Endothelial cell (in vitro differentiated cells): ENCODE measurements at places on chromosomes 2 and 18. TPM values are rescaled to one million over a fixed set of nuclear protein-coding genes. Genes with fewer than 3 reads are reported as not detected.

The EMILIN2 gene
- 6.8 TPM for total RNA-seq

The TANC1 gene
- 84.1 TPM for total RNA-seq

The TCF4 gene
- total RNA-seq = 175 TPM

The MYL12A gene
- total RNA-seq = 430 TPM

- DNase-seq = no peak
Observed at GRCh38 chr2:47010176-47010575, 94.6 kb upstream of the MCFD2 start.

DNA sequence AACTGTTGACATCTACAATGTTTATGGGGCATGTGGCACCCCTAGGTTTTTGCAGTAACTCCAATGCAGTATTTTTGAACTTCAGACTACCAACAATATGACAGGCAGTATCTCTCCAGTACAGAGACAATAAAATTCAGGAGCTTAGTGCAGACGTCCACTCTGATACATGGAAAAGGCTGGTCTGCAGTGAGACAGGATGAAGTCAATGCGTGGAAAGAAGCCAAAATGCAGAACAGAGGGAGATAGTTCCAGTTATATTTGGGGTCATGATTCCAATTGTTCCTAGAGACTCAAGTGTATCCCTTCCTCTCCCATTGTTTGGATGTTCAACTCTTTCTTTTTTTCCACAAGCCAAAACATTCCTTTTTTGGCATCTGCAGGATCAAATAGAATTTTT lies 18.7 kb upstream of the SMAD2 start:
- DNase-seq = no peak

DNA sequence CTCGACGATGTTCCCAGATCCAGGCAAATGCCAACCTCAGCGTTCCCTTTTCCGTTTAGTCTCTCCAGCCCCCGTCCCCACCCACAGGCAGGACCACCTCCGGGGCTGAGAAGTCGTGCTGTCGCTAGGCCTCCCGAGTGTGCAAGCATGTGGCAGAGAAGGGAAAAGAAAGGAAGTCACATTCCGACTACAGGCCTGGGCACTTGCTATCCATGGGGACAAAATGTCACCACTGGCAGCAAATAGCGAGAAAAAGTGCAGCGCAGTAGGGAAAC lies 420 bp downstream of the PIGN start:
- no peak for DNase-seq

DNA sequence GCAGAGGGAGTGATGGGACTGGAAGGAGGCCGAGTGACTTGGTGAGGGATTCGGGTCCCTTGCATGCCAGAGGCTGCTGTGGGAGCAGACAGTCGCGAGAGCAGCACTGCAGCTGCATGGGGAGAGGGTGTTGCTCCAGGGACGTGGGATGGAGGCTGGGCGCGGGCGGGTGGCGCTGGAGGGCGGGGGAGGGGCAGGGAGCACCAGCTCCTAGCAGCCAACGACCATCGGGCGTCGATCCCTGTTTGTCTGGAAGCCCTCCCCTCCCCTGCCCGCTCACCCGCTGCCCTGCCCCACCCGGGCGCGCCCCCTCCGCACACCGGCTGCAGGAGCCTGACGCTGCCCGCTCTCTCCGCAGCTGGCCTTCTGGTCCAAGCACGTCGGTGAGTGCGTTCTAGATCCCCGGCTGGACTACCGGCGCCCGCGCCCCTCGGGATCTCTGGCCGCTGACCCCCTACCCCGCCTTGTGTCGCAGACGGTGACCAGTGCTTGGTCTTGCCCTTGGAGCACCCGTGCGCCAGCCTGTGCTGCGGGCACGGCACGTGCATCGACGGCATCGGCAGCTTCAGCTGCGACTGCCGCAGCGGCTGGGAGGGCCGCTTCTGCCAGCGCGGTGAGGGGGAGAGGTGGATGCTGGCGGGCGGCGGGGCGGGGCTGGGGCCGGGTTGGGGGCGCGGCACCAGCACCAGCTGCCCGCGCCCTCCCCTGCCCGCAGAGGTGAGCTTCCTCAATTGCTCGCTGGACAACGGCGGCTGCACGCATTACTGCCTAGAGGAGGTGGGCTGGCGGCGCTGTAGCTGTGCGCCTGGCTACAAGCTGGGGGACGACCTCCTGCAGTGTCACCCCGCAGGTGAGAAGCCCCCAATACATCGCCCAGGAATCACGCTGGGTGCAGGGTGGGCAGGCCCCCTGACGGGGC lies 4.6 kb downstream of the PROC start:
- DNase-seq = no peak
